Left renal cortex interstitium (tissue), 4 donors: ENCODE measurements at places on chromosomes 4 and X.

DNA sequence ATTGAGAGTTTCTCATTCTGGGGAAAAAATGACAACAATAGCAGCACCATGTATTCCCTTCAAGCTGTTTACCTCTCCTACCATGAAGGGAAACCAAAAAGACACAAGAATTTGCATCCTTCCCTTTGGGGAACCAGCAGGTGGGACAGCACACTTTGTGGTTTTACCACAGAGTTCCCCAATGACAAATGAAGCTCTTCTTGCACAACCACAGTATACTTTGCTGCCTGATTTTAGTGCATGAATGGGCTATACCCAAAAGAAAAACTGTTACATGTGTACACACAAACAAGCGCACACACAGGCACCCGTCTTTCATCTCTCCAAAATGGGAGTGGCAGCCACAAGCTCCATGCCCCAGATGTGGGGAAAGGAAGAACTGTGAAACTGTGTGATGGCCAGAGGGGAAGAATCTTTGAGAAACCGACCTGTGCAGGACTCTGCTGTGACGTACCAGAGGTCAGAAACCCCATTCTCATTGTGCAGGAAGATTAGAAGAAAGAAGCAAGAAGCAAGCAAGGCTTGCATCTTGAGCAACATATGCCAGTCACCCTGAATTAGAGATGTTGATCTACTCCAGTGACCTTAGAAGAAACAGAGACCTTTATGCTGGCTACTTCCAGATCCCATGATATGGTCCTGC lies 2.7 kb upstream of the MAML3 start:
- no peak for DNase-seq

DNA sequence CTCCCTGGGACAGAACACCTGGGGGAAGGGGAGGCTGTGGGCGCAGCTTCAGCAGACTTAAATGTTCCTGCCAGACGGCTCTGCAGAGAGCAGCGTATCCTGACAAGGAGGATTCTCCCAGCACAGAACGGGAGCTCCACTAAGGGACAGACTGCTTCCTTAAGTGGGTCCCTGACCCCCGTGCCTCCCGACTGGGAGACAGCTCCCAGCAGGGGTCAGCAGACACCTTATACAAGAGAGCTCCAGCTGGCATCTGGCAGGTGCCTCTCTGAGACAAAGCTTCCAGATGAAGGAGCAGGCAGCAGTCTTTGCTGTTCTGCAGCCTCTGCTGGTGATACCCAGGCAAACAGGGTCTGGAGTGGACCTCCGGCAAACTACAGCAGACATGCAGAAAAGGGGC lies 44.5 kb upstream of the FAAH2 start:
- no peak for DNase-seq

GRCh38 chrX:96576368-96576767 lies 108.3 kb upstream of the DIAPH2 start:
- no peak for DNase-seq

- DNase-seq, result no peak
Observed at GRCh38 chr4:142883040-142883832, 37.1 kb upstream of the INPP4B start.

- no peak for DNase-seq
Observed at GRCh38 chr4:3256230-3257102, 7.5 kb downstream of the MSANTD1 start.

- no peak for DNase-seq
Observed at GRCh38 chr4:59044286-59044900, 1934.2 kb upstream of the IGFBP7 start.

DNA sequence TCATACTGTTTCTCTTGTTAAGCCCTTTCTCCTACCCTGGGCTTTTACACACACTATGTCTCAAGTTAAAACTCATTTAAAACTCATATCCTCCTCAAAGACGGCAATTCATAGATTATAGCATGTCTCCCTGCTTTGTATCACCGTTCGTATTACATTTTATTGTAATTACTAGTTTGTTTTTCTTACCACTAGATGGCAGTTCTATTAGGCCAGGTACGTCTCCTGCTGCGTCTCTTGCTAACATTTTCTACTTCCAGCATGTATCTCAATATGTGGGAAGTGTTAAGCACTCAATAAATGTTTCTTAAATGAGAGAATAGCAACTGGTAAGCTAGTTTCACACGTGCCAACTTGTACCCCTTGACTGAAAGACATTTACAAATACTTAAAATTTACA lies 450.3 kb upstream of the PCDH7 start:
- no peak for DNase-seq

DNA sequence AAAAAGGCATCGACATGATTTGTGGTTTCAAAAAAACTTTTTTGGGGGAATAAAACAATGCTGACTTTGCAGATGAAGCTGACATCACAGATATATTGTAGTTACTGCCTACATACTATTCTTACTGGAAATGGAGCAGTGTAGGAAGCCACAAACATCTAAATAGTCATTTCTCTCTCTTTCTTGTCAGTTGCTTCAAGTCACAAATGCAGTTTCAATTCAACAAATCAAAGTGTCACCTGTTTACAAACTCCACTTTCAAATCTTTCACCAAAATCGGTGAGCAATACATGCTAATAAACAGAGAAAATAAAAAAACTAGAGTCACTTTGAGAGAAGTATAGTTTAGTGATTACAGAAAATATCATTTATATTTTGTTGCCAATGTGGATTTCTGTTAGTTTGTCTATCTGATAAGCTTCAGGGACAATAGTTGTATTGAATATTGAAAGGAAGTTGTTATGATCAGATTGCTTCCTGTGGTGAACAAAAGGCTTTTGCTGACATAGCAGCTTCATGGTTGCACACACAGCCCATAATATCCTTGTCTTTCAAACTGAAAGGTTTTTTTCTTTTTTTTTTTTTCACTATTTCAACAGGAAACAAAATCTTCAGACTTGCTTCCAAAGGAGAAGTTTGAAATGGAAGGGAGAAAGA lies 49.7 kb upstream of the PTPN13 start:
- no peak for DNase-seq

GRCh38 chr4:102862016-102862415 lies 6.8 kb upstream of the CISD2 start:
- DNase-seq, result no peak

DNA sequence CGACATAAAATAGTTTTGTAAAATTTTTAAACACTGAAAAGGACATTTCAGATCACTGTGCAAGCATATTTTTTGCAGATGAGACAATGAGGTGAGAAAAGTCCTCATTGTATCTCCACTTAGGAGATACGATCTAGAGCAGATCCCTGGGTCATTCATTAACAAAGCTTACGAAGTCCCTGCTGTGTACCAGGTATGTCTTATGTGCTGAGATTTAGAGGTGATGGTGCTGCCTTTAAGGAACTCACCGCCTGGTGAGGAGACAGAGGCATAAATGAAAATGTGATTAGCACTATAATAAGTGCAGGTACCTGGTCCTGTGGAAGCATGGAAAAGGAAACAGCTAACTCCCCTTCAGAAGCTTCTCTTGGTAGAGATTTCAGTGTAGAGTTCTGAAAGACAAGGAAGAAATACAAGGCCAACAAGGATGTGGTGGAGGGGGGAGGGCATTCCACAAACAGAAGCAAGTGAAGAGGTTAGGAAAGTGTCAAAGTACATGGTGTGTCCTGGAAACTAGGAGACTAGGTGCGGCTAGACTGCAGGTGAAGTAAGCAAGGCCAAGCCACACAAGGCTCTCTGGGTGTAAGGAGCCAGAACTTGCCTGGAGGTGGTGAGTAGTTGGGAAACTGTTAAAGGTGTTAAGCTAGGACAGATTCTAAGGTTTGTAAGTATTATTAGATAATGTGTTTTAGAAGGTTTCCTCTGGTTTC lies 1.5 kb upstream of the NDNF start:
- no peak for DNase-seq

- DNase-seq, result no peak
Observed at GRCh38 chr4:41757521-41758156, 9.1 kb upstream of the PHOX2B start.

GRCh38 chrX:20796450-20796849 lies 529.7 kb upstream of the RPS6KA3 start:
- DNase-seq, result no peak

- DNase-seq, result no peak
Observed at GRCh38 chr4:129603241-129603931, 507.4 kb downstream of the C4orf33 start.

DNA sequence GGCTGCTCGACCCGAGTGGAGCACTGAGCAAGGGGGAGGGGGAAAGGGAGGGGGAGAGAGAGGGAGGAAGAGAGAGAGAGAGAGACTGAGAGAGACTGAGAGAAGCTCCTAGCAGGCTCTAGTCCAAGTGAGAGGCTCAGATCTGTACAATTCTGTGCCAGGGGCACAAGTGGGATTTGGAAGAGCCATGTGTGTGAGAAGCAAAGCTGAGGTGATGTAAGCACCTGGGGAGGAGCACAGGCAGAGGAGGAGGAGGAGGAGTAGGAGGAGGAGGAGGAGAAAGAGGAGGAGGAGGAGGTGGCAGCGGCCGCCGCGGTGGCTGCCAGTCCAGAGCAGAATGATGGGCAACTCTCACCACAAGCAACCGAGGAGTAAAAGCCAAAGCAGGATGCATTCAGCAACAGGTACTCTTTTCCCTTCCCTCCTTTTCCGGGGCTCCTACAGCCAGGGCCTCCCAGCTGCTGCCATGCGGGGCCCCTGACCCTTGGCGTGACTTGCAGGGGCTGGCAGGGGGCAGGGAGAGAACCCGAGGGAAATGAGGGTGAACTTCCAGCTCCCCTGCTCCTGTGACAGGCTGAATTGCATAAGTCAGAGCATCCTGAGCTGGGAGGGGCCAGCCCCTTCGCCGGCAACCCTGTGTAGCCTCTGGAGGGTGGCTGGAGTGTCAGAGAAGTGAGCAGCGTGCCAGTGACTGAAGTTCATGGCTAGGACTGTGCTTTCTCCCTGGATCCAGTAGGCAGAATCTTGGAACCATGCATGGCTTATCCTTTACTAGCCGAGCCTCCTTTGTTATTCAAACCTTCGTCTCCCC lies 62.2 kb downstream of the RTL5 start:
- DNase-seq, result no peak

DNA sequence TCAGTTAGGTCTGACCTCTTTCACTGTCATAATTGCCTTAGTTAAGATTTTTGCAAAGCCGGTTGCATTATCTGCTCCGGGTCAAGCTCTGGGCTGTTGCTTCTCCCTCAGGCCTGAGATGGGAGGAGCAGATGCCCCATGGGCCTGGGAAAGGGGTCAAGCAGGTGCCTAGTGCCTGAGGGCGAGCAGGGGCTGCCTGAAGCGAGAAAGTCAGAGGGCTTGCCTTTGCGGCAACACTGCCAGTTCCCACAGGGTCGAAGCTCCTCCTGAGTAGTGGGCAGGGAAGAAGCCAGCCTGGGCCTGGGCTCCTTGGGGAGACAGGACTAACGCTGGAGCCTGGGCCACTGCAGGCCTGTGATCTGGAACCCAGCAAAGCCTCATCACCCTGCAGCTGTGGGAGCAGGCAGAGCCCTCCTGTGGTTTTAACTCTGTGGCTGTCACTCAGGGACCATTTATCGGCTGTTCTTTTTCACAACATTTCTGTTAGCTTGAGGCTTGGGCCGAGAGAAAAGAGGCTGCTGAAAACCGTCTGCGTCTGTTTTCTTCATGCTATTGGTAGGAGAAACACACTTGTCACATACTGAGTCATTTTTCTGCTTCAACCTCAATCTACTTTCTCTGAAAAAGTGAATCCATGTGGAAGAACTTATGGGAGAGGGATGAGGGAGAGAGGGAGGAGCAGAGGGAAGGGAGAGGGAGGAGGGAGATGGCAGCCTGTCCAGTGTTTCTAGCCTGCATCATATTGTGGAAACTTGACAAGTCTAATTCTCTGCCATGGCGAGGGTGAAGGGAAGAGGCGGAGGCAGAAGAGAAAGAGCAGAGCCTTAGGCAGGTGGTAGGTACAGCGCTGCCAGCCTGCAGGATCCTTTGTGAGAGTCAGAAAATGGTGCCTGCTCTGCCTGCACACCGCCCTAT lies 68.4 kb downstream of the RHOH start:
- no peak for DNase-seq

- no peak for DNase-seq
Observed at GRCh38 chrX:140918398-140919038, 83.9 kb upstream of the SPANXB1 start.

DNA sequence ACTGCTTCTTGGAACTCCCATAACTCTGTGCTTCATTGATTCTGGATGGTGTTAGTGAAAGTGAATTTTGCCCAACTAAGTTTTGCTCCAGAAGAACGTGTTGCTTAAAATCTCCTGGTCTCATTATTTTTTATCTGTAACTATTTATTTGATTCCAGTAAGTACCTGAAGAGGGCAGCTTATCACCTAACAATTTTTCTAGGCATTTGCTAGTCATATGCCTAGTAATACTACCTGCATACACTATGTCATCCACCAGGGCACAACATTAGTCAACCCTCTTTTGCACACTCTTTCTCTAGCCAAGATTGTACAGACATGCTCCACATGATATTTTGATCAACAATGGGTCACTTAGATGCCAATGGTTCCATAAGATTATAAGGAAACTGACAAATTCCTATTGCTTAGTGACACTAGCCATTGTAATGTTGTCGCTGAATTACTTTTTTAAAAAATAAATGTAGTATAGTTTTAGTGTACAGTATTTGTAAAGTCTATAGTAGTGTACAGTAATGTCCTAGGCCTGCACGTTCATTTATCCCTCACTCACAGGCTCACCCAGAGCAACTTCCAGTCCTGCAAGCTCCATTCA lies 499.9 kb upstream of the AADAT start:
- no peak for DNase-seq

DNA sequence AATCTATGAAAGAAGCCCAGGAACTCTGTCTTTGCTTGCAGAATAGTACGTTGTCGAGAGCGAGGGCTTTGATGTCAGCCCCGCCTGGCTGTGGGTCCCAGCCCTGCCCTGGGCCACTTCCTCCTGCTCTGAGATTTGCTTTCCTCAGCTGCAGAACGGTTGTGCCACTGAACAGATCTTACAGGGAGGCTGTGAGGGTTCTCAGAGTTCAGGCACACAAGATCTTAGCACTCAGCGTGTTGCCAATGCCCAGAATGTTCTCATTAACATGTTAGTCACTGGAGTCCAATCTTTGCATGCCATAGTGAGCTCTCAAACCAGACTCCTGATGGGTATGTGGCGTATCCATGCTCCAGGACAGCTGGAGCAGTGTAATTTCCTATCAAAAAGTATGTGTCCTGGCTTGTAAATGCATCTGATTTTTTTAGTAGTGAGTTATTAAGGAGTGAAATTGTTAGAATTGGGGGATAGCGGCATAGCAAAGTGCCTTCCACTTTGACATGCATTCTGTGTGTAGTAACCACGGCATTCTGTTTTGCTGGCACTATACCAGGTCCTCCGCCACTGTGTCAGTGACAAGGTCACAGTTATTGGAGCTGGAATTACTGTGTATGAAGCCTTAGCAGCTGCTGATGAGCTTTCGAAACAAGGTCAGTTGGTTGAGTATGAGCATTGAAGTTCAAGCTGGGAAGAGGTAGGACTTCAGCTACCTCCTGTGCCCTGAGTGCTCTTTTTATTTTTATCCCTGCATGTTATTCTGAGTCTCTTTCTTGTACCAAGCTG lies 31.6 kb downstream of the TKTL1 start:
- no peak for DNase-seq

GRCh38 chr4:81307991-81308390 lies 93.0 kb upstream of the PRKG2 start:
- DNase-seq, result no peak

DNA sequence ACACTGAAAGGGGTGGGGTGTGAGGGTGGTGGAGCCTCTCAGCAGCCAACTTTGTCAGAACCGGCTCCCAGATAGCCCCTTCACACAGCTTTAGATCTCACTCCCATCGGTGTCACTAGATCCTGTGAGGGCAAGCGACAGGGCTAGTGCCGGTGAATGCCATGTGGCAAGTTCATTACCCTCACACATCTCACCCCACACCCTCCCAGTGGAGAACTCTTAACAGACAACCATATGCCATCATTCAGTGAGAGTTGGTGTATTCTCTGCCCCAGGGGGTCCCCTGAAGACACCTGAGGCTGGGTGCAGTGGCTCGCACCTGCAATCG lies 15.3 kb downstream of the SEPTIN6 start:
- DNase-seq, result no peak
